A172 (cell line): ENCODE measurements at places on chromosomes 13 and 19. TPM values are rescaled to one million over a fixed set of nuclear protein-coding genes. Genes with fewer than 3 reads are reported as not detected.
A peak's percentile ranks its signal among the peaks of the same experiment; 100 is the strongest.

The IGLON5 gene
- total RNA-seq: not detected in 2 replicates

The HSD11B1L gene
- 24.1 and 58.4 TPM in 2 replicates for total RNA-seq

- DNase-seq: peak; percentile 99
These were observed 6.4 kb downstream of the AXL start for GRCh38 chr19:41225238-41226052.

DNA sequence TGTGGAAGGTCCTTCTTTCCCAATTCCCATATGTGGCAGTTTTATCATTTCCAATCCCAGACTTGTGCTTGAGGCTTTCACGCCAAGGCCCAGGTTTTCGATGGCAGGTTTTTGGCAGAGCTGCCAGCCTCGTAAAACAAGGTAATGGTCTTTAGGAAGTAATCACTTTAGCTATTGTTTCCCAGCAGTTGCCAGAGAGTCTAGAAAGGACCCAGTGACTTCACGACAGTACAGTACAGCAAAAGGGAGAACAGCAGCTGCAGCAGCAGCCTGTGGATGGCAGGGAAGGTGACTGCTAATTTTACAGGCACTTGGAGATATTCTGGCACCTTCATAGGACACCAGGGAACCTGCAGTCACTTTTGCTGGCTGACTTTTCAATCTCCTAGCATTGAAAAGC lies 291.6 kb upstream of the MAB21L1 start:
- no peak for DNase-seq

The CEACAM8 gene
- not detected in 2 replicates for total RNA-seq

DNA sequence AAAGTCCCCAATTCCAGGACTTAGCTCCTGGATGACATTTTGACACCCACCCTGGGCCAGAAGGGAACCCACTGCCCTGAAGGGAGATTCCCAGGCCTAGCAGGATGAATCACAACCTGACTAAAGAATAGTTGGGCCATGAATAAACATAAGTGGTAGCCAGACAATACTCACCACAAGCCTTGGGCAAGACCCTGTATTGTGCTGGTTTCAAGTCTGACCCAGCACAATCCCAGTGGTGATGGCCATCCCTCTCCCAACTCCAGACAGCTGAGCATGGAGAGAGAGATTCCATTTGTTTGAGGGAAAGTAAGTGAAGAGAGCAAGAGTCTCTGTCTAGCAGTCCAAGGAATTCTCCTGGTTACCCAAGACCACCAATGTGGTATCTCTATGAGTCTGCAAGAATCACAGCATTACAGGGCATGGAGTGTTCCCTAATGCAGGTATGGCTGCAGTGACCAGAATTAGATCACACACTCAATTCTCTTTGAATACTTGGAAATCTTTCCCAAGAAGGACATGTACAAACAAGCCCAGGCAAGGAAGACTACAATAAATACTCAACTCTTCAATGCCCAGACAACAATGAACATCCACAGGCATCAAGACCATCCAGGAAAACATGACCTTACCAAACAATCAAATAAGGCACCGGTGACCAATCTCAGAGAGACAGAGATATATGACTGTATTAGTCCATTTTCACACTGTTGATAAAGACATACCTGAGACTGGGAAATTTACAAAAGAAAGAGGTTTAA lies 158.0 kb downstream of the VWA8 start:
- peak; percentile 7 for DNase-seq

GRCh38 chr19:30677702-30678101 lies 305.5 kb downstream of the ZNF536 start:
- no peak for DNase-seq

- DNase-seq: peak; percentile 40
These were observed 52.0 kb upstream of the ARGLU1 start for GRCh38 chr13:106619688-106620555.

DNA sequence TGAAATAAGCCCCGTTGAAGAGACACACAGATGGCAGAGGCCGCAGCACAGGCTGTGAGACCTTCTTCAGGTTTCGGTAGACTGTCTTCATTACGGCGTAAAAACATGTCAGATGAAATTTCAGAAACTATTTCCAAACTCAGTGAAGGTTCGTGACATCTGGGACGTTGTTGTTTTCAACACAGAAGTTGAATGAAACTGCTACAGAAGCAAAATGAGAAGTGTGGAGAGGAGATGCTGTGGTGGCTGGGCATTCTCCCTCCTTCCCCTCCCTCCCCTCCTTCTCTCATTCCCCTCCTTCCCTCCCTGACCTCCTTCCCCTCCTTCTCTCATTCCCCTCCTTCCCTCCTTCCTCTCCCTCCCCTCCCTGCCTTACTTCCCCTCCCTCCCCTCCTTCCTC lies 113.6 kb downstream of the ATP11A start:
- no peak for DNase-seq
